ENCODE measurements at places on chromosomes 4 and X. TPM values are rescaled to one million over a fixed set of nuclear protein-coding genes. Genes with fewer than 3 reads are reported as not detected.
A peak's percentile ranks its signal among the peaks of the same experiment; 100 is the strongest.

DNA sequence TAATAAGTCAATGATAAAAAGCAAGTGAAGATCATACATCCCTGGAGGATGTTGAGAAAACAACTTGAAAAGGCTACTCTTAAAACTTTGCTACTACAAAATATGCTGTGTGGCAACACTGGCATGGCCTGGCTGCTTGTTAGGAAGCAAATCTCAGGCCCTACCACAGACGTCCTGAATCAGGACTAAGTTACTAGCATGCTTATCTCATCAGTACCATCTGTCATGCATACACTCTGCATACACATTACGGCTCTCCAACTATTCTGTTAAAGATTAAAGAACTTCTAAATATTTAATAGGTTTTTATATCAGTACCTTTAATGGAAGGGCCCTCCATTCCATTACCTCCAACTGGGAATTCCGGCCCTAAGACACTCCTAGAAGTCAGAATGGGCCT, 8.2 kb downstream of the PAPSS1 start:
- no peak for DNase-seq

GRCh38 chr4:75741027-75741426, 16.6 kb downstream of the USO1 start:
- no peak for DNase-seq

- DNase-seq: peak; percentile 71
Observed at GRCh38 chrX:137430301-137430700, 135.6 kb upstream of the ZIC3 start.

- DNase-seq: no peak
Observed at GRCh38 chr4:185421366-185422124, 4.2 kb downstream of the UFSP2 start.

PGRMC2 gene
- 39.2 TPM for total RNA-seq

GPRASP1 gene
- total RNA-seq: 3.5 TPM
